ENCODE measurements at places on chromosomes 7 and 10.

DNA sequence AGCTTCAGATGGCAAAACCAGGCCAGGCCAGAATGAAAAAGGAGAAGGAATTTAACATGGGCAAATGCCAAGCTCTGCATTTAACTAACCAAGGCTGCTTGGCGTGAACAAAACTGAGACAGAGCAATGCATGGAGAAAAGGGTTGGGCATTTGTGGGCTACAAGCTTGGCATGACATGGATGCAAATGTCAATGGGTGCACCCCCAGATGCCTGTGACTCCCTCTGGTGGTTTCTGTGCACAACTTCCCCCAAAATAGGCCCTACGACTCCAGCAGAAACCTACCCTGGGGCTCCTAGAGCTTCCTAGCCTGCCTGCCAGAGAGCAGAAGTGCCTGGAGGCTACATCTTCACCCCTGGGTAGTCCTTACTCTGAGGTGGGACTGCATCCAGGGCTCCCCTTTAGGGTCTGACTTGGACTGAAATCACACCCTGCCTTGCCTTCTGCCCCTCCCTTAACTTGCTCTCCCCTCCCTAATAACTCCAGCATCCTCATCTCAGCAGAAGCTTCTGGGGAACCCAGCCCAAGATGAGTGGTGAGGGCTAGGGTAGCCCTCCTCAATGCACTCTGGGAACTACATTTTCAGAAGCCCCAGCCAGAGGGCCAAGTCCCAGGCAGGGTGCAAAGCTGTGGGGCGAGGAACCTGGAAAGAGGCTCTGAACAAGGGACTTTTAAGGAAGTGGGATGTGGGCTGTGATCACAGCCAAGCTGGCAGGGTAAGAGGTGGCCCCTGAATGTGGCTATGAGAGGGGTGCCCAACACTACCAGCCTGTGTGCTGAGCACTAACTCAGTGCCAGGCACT, 11.3 kb downstream of the GPRIN2 start:
- no peak for DNase-seq

DNA sequence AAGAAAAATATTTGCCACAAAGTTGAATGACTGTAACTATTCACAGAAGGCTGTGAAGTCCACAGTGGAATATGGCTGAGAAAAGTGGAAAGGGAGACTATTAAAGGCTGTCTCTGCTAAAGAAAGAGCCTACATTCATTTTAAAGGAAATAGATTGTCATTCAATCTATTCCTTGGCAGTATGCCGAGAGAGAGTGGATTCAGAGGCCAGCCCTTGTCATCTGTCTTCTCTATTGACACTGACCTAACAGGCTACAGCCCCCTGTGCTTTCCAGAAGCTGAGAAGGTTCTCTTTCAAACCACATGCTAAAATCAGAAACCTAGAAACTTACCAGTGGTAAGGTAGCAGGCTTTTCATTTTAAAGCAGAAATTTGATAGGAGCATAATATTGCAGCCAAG, 12.1 kb downstream of the ODAD2 start:
- no peak for DNase-seq

GRCh38 chr10:31341552-31341951, 22.5 kb downstream of the ZEB1 start:
- DNase-seq = no peak

GRCh38 chr10:4851846-4852245, 25.8 kb downstream of the AKR1E2 start:
- no peak for DNase-seq

DNA sequence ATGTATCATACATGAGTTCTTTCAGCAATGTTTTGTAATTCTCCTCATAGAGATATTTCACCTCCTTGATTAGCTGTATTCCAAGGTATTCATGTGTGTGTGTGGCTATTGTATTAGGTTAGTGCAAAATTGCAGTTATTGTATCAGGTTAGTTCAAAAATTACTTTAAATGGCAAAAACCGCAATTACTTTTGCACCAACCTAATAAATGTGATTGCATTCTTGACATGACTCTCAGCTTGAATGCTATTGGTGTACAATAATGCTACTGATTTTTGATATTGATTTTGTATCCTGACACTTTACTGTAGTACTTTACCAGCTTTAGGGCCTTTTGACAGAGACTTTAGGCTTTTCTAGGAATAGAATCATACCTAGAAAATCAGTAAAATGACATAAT, 297.4 kb downstream of the ZWINT start:
- no peak for DNase-seq

DNA sequence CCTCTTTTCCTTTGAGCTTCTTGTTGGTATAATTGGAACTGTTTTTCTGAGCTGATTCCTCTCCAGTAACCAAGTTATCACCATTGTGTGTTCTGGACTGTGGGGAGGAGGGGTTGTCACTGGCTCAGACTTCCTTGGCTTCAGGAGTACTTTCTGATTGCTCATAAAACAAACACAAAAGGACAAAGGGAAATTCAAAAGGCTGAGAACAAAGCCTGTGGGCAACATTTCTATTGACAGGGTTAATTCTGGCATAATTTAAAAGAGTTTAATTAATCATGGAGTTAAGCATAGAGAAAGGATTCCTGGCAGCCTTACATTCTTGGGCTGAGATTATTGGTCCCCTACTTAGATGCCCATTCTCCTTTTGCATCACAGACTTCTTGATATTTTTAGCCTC, 222.9 kb upstream of the KMT2E start:
- no peak for DNase-seq

DNA sequence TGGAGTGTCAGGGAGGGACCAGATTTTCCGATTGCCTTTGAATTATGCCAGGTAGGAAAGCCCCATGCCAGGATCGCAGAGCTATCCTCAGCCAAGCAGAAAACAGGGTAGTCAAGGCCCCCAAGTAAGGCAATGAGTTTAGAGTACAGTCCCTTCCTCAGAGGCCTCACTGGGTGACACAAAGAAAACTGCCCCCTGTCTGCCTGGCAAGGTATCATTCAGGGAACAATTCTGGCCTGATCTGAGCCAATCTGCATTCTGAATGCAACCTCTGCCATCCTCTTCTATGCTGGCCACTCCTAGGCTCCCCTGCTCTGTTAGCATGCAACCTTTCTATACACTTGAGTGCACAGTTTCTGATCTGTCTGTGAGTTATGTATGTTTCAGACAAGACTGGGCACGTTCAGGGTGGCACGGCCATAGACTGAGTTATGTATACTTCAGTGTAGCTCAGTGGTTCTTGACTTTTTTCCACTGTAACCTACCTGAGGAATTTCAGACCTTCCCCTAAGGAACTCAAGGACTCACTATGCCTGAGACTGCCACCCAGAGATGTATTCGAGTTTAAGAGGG, 336.8 kb downstream of the PLXNA4 start:
- no peak for DNase-seq

- no peak for DNase-seq
These were observed 203.4 kb downstream of the KIF20B start for GRCh38 chr10:89904755-89905154.

- no peak for DNase-seq
These were observed 92.1 kb upstream of the PODXL start for GRCh38 chr7:131648491-131648890.

GRCh38 chr7:749140-749551, 22.1 kb upstream of the PRKAR1B start:
- DNase-seq = no peak

GRCh38 chr10:129970465-129971364, 6.6 kb upstream of the EBF3 start:
- no peak for DNase-seq

DNA sequence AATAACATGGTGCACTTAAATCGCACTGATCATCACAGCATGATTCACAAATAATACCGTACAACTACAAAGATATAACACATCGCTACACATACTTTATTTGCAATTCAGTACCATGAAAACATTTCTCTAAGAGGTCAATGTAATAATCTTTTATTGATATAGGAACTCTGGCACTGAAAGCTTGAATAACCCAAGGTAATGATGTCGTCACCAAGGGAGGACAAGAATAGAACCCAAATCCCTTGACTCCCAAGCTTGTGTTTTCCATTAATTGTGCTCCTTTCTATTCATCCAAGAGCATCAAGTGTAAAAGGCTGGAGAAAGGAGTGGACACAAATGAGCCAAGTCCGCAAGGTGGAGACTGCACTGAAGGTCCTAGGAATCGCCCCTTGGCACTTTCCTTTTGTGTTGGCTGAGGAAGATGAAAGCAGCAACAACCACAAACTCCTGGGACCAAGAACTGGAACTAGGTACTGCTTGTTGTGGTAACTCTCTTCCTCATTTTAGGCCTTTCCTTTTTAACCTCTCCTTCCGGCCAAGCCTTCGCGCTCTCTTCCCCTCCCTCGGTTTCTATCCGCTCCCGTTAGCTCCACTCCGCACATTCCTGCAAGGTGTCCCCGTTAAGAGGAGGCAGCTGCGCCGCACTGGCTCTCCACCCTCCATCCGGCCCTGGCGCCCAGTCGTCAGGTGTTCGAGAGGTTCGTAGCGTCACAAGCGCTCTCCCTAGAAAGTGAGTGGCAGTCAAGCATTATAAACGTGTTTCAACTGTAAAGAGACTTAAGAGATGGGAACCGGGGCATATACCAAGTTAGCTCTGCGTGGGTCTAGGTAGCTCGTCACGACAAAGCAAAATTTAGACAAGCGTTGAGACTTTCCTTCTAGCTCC, 1.0 kb upstream of the CBLL1 start:
- no peak for DNase-seq

- no peak for DNase-seq
These were observed 96.8 kb downstream of the INPP5A start for GRCh38 chr10:132634241-132634946.

DNA sequence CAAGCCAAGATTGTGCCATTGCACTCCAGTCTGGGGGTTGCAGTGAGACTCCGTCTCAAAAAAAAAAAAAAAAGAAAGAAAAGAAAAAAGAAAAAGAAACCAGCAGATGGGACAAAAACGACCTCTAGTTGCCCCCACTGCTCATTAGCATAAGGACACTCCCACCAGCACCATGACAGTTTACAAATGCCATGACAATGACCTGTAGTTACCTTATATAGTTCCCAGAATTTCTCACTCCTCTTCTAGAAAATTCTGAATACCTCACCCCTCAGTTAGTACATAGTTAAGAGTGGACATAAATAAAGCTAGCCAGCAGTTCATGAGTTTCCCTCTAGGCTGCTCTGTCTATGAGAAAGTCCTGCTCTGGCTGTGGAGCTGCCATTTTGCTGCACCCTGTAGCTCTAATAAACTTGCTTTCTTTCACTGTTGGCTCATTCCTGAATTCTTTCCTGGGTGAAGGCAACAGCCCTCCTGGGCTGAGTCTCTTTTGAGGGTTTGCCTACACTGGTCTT, 276.8 kb upstream of the AKR1E2 start:
- DNase-seq = no peak

- DNase-seq = no peak
These were observed 261.8 kb upstream of the KLF6 start for GRCh38 chr10:4046712-4047354.

DNA sequence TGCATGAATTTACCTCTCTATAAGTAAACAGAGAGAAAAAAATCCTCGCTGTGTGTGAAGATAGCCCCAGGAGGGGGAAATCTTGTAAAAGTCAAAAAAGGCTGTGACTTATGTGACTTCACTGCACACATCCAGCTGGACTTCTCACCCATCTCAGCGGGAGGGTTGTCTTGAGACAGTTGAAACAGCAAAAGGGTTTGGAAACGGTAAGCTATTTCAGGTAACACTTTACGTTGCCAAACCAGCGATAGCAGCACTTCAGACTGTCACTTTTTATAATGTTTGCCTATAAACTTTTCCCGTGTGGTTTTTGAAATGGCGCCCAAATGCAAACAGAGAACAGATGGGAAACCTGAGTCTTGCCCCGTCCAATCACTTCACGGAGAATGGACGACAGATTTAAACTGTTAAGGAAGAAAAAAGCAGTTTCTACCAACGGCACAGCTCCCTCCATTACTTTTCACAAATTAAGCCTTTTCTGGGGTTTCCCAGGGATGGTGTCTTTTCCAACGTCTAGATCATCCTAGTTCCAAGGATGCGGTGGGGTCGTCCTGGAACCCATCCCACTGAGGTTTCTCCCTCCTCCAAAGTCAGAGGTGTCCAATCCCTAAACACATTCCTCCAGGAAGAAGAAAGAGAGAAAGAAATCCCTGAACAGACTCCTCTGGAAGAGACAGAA, 25.2 kb downstream of the FGFR2 start:
- DNase-seq = no peak

DNA sequence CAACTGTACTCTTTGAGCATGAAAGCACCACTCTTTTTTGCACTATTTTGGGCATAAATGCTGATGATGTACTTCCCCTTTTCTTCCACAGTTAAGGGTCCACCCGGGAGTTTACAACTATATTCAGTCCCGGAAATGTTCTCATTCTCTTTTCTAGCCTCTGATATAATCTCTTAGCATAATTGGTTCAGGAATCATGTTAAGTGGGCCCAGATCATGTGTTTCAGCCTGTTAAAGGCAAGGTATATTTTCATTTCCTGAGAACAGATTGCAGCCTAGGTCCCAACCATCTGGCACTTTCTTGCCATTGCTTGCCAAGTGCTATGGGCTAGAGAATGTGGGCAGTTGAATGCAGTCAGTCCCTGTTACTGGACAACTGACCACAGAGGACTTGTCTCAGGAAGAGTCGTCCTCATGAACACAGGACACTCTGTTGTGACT, 111.4 kb upstream of the GLCCI1 start:
- DNase-seq = no peak

DNA sequence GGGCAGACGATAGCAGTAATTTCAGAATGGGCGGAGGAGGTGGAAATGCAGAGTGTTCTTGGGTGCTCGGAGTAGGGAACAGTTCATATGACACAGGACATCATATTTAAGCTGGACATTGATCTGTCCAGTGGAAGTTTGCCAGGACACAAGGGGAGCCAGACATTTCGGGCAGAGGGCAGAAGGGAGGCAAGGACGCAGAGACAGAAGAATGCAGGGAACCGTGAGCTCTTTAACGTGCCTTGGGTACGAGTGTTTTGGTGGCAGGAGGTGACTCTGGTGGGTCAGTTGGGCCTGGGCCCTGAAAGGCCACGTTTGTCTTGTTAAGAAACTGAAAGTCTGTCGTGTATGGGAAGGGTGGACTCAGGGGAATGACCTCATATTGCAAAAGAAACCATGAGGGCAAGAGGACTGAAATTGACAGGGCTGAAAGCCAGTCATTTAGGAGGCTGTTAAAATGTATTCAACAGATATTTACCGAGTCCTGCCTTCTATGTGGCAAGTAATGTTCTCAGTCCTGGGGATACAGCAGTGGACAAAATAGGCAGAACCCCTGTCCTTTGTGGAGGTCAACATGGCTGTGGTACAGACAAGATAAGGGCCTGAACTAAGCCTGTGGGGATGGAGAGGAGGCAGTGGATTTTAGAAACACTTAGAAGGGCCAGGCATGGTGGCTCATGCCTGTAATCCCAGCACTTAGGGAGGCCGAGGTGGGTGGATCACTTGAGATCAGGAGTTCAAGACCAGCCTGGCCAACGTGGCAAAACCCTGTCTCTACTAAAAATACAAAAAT, 2.2 kb downstream of the OPTN start:
- DNase-seq = no peak

GRCh38 chr7:22935269-22935668, 78.7 kb downstream of the HYCC1 start:
- DNase-seq = no peak
